Endothelial cell (in vitro differentiated cells): ENCODE measurements at places on chromosomes 6 and 20.

- DNase-seq, result no peak
Observed at GRCh38 chr20:45096781-45097180, 4.1 kb downstream of the KCNS1 start.

DNA sequence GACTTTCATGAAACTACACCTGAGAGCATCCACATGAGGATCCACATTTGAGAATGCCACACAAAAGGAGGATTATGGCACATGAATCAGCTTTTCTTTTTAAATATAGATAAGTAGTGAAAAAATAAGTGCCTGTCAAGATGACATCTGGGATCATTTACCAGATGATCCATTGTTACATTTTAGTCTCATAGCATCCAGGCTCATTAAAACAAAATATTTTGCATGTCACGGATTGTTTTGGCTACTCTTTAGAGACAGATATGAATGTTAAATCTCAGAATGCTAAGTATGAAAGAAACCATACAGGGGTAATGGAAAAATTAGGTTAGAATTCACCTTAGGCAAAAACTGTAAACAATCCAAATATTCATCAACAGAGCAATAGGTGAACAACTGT, 66.7 kb downstream of the MYO6 start:
- no peak for DNase-seq

DNA sequence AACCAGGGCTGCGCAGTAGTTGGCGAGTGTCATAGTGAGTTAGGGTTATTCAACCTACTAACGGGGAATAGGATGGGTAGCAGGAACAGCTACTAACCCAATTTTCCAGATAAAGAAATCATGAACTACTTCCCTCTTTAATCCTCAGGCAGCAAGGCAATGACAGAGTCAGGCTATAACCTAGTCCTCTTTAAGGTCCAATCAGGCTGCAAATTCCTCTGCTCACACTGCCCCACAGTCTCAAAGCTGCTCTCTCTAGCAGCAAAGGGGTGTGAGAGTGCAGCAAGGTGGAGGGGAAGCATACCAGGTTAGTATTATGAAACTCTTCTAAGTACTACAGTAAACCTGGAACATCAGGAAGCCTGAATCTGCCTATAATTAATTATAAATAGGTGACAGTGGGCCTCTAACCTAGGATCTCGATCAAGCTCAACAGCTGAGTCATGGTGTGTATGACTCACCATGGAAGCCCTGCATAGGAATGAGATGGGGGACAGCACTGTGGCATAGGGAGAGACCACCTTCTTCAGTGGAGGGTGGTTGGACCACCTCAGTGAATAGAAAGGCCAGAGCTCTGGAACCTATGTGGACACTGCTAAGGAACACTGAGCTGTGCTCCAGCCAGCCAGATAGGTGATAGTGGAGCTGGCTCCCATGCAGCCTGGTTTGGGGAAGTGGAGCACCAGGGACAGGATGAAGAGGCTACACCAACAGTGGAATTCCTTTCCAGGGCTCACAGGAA, 7.9 kb downstream of the PEX6 start:
- no peak for DNase-seq

DNA sequence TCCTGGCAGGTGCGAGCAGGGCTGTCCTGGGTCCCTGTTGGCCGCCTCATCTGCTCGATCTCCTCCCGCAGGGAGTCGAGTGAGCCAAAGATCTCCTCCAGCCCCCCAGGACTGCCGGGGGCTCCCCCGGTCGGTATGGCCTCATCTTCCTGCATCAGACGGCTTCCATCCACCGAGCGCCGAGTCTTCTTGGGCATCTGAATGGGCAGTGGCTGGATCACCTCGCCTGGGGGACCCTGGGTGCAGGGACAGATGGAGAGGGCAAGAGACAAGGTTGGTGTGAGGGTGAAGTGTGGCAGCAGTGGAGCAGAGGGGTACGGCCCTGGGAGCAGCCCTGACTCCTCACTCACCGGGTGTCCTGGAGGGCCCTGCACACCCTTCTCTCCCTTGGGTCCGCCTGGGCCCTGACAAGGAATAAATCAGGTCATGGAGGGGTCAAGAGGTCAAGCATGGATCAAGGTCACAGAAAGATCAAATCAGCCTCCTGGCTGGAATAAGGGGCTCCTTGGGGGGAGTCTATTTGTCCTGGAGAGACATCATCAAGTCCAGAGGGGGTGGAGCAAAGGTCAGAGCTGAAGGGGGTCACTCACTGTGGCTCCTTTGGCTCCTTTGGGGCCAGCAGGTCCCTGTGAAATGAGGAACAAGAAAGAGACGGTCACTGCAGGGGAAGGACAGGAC, 26.5 kb downstream of the COL11A2 start:
- DNase-seq, result no peak

DNA sequence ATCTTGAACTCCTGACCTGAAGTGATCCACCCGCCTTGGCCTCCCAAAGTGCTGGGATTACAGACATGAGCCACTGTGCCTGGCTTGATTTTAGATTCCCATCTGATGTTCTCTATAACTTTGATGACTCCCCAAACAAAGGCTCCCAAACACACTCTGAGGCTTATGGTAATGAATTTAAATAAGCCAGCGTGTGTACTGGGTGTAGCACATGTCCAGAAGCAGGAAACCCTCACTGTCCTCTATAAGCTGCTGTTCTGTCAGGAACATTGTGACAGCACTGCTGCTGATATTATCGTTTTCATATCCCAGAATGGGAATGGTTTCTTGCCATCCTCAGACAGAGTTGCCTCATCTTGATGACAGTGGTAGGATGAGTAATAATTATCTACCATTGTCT, 54.1 kb upstream of the SALL4 start:
- DNase-seq, result no peak
